ENCODE measurements at places on chromosomes 2 and 18.

- DNase-seq: no peak
Measured at GRCh38 chr18:56326336-56327072, 311.9 kb downstream of the TXNL1 start.

DNA sequence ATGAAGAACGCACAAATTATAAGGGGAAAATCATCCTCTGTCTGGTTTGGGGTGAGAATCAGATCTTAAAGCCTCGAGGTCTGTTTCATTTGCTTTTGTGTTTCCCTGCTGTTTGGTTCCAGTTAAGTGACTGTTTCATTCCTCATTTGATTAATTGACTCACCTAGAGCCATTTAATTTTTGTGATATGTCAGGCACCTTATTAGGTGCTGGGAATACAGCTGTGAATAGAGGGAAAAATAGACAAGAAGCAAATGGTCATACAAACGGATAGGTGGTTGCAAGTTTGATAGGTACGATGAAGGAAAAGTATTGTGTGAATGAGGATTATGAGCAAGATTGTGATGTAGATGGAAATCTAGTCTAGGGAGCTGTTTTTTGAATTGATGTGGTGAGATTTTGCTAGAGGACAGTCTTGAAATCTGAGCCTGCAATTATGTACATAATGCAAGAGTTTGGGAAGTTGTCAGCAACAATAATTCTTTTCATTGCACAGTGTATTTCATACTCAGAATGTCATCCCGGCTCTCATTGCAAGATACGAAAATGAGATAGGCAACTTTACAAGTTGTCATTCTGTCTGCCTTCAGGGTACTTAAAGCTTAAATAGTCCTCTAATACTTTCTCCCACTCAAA, 2.2 kb downstream of the ACSL3 start:
- no peak for DNase-seq

GRCh38 chr18:60663060-60663989, 290.8 kb upstream of the MC4R start:
- DNase-seq: no peak

DNA sequence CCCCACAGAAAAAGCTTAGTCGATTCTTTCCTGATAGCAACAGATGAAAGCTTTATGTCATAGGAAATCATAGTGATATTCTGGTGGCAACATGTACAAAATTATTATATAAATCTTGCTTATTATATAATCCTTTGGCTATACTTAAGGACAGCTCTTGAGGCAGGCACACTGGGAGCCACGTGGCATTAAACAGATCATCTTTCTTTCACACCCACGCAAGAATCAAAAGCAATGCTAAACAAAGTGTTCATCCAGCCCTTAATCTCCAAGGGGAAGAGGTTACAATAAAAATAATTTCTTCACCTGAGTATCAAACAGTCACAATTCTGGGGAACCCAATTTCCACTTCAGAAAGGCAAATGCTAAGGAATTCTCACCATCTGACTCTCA, 57.8 kb downstream of the CYB5A start:
- no peak for DNase-seq

DNA sequence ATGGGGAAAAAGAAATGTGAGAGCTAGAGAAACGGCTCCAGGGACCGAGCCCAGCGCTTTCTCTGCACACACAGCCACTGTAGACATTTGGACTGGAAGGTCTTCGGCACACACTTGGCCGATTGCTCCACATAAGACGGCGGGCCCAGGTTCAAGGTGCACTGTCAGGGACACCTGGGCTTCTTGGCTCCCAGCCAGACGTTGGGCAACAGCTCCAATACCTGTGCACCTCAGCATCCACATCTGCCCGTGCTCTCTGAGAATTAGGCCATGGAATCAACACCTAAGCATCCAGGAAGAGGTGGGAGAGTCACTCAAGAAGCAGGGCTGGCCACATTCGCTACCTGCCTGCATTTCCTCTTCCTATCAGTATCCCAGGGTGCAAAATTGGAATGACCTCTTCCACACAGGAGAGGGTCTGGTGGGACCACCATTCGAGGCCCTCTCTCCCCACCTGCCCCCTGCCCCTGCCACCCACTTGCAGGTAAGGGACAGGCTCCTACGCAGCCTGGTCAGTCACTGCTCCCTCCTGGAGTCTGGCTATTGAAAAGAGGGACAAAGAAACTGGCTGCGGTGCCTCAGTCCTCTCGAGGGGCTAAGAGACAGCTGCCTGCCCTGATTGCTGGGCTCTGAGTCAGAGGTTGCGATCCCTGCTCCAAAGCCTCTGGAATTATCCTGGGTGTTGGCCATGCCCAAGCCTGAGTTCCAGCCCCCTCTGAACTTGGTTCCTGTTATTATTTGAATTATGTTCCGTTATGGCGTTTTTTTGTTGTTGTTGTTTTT, 40.1 kb upstream of the TAF1B start:
- no peak for DNase-seq

DNA sequence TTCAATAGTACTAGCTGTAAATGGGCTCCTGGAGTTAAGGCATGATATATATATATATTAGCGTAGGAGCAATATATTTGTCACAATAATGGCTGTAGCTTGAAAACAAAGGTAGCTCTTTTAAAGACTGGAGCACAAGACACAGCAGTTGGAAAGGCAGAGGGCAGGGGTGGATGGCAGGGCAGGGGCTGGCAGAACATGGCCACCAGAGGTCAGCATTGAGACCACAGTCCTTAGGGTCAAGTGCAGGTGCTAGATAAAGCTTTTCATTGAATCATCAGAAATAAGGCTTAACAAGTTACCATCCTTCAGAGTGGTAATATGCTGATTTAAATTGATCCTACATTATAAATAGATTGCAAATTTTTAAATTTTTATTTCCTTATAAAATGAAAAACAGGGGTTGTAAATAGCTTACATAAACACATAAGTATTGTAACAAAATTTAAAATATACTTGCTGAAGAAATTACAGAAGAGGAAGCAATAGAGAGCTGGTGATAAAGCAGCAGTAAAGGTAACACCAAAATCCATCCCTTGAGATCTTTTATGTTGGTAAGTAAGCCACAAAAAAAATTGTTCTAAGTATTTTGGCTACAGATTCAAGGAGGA, 161.2 kb upstream of the PIEZO2 start:
- DNase-seq: no peak

- DNase-seq: no peak
Measured at GRCh38 chr2:209960045-209960444, 42.4 kb upstream of the RPE start.

- DNase-seq: no peak
Measured at GRCh38 chr2:191252699-191253098, 7.5 kb downstream of the MYO1B start.

DNA sequence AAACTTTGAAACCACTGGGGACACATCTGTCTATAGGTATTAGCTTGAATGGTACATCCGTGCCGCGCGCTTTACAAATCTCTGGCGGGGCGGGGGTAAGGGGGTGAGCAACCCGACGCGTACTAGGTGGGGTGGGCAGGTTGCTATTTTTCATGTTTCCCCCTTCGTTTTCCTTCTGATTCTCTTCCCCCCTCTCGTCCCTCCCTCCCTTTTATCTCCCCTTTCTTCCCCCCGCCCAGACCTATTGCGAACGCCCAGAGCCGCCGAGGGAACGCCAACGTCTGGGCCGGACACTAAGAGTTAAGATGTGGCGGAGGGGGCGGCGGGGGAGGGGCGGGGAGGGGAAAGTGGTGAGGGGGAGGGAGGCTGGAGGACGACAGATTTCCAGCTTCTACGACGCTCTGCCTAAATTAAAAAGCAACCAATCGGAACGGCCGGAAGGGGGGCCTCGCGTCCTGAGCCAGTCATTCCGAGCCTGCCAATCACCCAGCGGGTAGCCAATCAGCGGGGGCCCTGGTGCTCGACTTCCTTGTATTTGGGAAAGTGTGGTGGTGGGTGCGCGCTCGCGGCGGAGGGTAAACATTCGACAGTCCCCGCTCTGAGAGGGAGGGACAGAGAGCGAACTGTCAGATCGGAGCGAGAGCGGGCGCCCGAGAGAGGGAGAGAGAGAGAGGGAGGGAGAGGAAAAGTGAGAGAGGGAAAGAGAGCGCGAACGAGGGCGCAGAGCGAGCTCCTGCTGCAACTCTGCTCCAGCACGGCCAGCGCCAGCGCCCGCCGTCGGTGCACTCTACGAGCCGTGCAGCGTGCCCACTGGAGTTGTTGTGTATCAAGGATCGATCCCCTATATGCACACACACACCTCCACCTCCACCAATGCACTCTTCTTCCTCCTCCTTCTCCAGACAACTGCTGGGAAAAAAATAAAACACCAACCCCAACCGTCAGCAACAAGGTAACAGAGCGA, at the start of gene POU3F3:
POU3F3 (plus strand) TSS at position 582 of the 964 bp plus-strand sequence. CDS start 1,396 bp downstream, outside the sequence.
- DNase-seq: no peak

GRCh38 chr2:222303045-222303827, 4.4 kb upstream of the PAX3 start:
- no peak for DNase-seq

- no peak for DNase-seq
Measured at GRCh38 chr2:47043891-47044239, 111.2 kb downstream of the STPG4 start.

DNA sequence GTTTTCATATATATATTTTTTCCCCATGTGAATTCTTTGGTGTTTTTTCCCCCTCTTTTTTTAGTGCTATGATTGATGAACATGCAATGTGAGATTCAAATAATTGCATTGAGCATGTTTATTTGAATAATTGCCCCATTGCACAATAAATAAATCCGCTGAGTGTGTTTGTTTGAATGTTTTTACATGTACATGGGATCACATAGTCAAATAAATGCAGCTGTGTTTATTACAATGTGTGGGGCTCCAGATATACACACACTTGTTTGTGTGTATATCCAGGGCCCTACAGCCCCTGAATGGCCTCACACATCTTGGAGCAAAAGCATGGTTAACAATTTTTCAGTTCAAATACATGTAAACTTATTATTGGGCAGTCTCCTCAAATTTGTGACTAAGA, 134.5 kb downstream of the ZEB2 start:
- no peak for DNase-seq

- DNase-seq: no peak
Measured at GRCh38 chr18:75502286-75502685, 74.8 kb upstream of the SMIM21 start.

DNA sequence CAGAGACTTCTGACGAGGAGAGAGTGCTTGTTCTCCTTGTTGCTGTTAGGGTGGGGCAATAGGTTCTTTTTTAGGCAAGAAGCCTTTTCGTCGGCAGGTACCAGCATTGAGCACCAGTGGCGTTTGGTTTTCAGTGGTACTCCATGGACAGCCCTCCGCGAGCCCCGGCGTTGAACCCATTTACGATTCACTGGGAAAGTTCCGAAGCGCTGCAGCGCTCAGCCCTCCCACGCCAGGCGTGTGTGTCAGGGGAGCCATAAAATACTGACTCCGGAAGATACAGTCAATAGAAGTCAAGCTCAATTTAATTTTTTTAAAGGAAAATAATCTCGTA, 494 bp upstream of the ROCK1 start:
- DNase-seq: no peak

- no peak for DNase-seq
Measured at GRCh38 chr2:181810823-181811695, 80.5 kb upstream of the ITPRID2 start.

DNA sequence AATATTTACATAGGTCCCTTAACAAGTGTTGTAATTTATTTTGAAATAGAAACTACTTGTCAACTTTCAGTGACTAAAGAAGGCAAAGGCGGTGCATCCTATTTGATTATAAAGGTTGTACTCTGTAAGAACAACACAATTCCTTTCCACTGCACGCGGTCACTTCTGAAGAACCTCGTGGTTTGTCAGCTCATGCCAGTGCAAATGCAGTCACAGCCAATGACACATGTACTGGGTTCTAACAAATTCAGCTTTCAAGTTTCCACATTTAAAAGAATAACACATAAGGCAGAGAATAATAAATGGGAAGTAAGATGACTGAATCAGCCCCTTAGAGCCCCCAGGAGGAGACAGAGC, 39.7 kb downstream of the CYB5A start:
- DNase-seq: no peak

DNA sequence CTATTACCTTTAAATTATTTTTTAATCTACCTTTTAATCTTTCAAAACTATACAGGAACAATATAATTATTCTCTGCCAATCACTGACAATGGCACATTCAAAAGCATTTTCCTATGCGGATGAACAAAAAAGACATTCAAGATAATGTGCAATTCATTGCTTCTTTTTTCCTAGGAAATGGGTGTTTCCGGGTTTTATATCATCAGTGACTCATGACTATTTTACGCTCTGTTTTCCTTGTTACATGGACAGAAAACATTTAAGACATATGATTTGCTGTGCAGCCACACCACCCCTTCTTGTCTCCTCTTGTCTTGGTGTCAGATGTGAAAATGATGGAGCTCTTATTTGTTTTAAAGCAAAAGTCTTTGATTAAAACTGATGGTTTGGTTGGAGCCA, 184.7 kb upstream of the LINC00305 start:
- no peak for DNase-seq

DNA sequence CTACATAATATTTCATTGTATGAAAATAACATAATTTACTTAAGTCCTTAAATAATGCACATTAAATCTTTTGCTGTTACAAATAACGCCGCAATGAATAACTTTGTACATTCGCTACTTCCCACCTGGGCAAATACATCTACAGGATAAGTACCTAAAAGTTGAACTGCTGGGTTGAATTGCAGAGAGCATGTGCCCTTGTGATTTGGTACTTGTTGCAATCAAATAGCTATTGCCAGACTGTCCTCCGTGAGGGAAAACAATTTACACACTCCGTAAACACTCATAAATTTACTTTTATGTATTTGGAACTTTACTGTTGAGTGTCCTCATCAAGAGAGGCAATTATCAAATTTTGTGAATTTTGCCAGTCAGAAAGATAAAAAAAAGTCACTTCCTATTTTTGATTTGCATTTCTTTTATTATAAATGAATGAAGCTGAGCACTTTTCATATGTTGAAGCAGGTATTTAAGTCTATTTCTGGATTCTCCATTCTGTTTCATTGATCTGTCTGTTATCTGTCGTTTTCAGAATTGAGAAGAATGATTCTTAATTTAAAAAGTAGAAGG, 140.8 kb upstream of the SERTAD2 start:
- no peak for DNase-seq

DNA sequence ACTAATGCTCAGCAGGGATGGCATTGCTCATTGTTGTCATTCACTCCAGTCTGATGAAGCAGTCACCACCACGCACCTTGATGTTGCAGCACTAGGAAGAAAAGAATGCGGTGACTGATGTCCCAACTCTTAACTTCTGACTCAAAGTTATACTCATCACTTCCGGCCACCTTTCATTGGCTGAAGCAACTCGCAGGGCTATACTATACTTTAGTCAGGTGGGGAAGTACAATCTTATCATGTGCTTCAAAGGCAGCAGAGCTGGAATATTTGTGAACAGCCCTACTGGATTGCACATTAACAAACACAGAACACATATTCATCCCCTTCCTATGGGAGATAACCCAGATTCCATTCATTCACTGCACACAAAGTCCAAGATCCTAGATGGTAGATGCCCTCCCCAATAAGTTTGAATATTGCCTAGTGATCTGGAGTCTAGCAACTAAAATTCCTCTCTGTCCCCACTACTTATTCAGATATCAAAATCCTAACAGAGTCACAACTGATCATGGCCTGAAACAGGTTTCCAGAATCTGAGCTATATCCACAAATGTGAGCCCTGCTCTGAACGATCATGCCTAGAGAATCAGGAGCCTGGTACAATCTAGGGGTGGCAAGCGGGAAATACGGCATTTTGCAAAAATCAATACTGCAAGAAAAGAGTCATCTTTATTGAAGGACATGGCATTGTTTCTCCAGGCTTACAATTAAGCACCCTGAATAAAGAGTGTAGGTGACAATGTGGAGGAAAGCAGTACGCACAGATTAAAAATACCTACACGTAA, 3.4 kb upstream of the SPATS2L start:
- DNase-seq: no peak

GRCh38 chr18:44638034-44638540, 42.6 kb upstream of the SETBP1 start:
- no peak for DNase-seq
